ENCODE measurements at places on chromosomes 2 and 18.
A peak's percentile ranks its signal among the peaks of the same experiment; 100 is the strongest.

DNA sequence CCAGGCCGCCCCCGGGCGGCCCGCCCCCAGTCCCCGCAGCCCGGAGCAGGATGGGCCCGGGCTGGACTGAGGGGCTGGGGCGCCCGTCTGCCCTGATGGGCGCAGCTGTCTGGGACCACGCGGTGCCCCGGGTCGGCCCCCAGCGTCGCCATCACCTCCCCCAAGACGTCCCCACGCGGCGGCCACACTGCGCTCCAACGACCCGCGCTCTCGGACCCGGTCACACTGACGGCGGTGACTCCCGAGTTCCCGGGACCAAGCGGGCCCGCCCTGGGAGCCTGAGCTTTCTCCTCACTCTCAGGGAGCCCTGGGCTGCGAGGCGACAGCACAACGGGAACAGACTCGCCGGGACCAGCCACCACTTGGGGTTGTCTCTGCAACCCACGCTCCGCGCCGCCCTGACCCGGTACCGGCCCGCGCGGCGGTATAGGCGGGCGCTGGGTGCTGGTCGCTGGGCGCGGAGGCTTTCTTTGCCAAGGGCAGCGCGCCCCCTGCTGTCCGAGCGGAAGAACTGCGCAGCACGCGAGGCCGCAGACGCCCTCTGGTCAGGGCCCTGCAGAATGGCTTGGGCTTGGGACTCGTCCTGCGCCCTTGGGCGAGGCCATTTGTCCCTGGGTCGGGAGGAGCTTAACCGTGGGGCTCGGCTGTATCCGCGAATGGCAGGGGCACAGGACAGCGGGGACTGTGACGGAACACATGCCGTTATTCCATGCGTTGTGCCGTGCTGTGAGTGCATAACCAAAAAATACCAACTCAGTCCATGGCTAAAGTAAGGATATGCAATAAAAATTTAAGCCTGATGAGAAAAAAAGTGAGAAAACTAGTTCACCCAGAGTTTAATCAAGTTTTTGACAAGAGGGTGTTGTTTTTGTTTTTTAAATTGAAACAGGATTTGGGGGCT lies 54.8 kb upstream of the ANKRD62 start:
- DNase-seq, result peak; percentile 75

DNA sequence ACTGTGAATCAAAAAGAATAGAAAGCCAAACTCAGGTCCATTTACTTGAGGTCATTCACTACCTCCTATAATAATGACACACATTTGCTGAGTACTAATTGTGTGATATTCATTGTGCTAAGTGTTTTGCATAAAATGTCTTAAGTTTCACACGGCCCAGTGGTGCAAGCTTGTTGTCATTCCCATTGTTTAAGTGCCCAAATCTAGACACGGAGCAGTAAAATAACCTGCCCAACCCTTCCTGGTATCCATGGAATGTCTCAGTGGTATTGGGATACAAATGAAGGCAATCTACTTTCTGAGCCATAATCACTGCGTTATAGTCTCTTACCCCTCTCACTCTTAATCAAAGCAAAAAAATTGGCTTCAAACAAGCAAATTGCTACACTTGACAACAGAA lies 233.3 kb downstream of the NCKAP5 start:
- no peak for DNase-seq

DNA sequence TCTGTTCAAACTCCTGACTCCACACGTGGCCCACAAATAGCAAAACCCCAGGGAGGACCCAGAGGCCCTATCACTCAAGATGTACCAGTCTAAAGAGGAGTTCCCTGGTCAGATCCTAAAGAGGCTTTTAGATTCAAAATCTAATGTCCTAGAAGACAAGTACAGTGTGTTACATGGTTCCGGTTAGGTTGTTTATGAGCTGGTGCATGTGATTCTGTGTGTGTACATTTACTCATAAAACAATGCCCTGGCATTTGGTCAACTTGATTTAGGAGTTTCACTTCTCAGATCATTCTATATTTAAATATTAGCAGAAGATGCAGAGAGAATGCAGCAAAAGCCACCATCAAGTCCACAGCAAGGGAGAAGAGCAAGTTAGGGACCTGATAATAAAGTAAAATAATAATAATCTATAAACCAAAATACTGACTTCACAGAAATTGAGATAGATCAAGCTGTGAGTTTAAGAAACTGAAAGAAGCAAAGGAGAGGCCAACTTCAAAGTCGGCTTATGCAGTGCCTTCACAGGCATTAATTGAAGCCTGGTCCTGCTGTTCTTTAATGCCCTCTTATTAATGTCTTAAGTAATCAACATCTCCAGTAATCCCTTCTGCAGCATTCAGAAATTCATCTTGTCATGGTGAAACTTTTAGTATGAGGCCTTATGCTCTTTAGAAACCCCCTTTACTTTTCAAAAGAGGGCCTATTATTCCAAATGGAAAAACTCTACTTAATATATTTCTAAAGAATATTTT lies 4.2 kb upstream of the AP1S3 start:
- DNase-seq, result no peak

- DNase-seq, result no peak
Observed at GRCh38 chr2:27442920-27443282, 720 bp downstream of the KRTCAP3 start.

GRCh38 chr2:19059076-19059475 lies 299.3 kb downstream of the OSR1 start:
- DNase-seq, result no peak
